ENCODE measurements at places on chromosomes 2 and 18. TPM values are rescaled to one million over a fixed set of nuclear protein-coding genes. Genes with fewer than 3 reads are reported as not detected.

Gene COL4A3
- 11.0 TPM for total RNA-seq

Gene PKDCC
- total RNA-seq = 25.1 TPM

Gene DAW1
- 31.6 TPM for total RNA-seq

Gene GATA6
- total RNA-seq = 35.0 TPM

Gene PLGLB1
- total RNA-seq = not detected

Gene KIF1A
- total RNA-seq = not detected

Gene ABCG5
- total RNA-seq = not detected

Gene STPG4
- total RNA-seq = under 0.01 TPM

Gene CRYGC
- total RNA-seq = not detected

Gene LOXHD1
- total RNA-seq = not detected

Gene MC5R
- under 0.01 TPM for total RNA-seq

Gene VWC2L
- not detected for total RNA-seq

Gene ACVR1C
- total RNA-seq = 0.85 TPM

Gene UBR3
- 44.9 TPM for total RNA-seq

Gene CAPN14
- 0.28 TPM for total RNA-seq

Gene ABI2
- total RNA-seq = 28.5 TPM

Gene MYO5B
- 0.28 TPM for total RNA-seq

Gene IL1A
- 8.2 TPM for total RNA-seq

Gene DSG1
- not detected for total RNA-seq

Measured in regular cardiac myocyte (primary cell).